Urinary bladder (tissue), 4 donors: ENCODE measurements at places on chromosomes 16 and 17.
A peak's percentile ranks its signal among the peaks of the same experiment; 100 is the strongest.

DNA sequence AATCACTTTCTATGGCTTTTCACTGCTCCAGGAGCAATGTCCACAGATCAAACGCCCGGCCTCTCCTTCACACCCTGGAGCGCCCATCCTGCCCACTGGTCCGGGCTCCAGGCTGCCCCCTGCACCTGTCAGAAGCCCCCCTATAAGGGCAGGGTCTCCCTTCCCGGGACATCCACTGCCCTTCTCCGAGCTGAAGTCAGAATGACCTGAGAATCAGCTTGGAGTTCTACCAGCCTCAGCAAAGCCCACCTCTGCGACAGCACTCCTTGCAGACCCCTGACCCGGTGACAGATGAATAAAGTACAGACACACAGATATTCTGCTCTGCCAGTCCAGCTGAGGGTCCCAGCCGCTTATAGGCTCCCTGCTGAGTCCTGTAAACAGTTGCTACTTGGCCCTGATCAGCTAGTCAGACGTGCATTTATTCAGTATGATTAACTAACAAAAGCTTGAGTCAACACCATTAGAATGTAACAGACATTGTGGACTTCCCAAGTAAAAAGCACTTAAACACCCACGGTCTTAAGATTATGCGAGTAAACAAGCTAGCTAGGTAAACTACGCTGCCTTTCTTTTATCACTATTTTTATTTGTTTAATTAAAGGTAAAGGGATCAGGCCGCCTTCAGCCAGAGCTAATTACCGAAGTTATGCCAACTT is 4.8 kb downstream of the SLC7A5 start:
- no peak for DNase-seq

GRCh38 chr17:27595208-27595607 is 35.8 kb upstream of the LGALS9 start:
- no peak for DNase-seq

DNA sequence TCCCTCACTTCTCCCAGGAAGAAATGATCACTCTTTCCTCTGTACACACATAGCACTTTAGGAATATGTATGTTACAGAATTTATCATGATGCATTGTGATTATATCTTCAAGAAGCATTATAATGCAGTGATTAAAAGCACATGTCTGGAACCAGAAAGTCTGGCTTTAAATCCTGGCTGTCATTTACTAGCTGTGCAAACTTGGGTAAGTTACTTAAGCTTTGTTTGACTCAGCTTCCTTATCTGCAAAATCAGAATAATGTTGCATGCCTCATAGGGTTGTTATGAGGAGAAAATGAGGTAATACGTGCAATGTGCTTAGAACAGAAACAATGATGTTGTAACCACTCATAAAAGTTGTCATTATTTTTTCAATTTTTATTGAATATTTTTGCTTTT is 156.3 kb upstream of the ZKSCAN2 start:
- peak; percentile 59 for DNase-seq

GRCh38 chr17:66711401-66711800 is 123.5 kb upstream of the CACNG5 start:
- DNase-seq = no peak

GRCh38 chr17:73132085-73132492 is 32.7 kb upstream of the SSTR2 start:
- DNase-seq = no peak

GRCh38 chr16:14013571-14014283 is 57.4 kb upstream of the MRTFB start:
- peak; percentile 54 for DNase-seq

DNA sequence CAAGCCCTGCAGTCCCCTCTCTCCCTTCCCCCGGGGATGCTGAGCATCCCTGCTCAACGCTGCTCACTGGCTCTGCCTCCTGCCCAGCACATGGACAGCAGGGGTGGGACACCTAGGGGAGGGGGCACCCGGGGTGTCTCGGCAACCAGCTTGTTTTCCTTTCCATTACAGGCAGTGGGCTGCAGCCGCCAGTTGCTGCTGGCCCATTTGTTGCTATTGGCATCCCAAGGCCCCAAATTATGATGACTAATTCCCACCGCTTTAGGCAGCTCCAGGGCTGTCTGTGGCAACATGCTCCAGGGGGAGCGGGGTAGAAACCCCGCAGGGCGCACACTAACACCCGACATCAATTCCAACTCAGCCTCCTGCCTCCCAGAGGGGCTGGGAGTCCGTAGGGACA is 4.9 kb downstream of the SDK2 start:
- no peak for DNase-seq

- DNase-seq = no peak
Observed at GRCh38 chr17:77700165-77700881, 258.2 kb upstream of the TNRC6C start.
